ENCODE measurements at places on chromosomes 2 and 18.

DNA sequence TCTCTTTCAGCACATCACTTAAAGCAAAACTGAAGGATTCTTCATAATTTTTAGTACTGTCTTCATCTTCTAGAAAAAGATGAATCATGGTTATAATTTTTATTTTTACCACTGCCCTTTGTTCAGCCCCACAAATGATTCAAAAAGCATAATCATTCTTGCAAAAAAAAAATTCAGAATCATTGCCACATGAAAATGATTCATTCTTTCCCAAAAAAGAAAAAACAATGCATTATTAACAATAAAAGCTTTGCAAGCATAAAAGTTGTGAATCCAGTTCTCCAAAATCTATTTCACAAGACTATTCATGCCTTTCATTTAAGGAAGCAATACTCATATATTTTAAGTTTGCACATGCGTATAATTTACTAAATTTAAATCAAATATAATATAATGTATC lies 204.8 kb downstream of the RBM43 start:
- DNase-seq, result no peak

DNA sequence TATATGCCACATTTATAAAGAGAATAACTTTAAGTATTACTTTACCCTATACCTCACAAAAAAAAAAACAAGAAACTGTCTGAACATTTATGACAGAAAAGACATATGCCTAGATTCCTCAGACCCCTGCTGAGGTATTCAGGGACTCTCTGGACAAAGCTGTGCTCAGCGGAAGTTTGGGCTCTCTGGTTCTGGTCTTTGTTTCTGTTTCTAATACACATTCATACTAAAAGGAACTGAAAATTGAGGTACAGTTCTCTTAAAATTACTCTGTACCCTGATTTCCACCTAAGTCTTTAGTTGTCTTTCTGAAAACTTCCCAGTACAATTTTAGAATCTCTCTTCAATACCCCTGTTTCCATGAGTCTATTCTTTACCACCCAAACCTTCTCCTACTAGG lies 160.3 kb downstream of the IKZF2 start:
- DNase-seq, result no peak

DNA sequence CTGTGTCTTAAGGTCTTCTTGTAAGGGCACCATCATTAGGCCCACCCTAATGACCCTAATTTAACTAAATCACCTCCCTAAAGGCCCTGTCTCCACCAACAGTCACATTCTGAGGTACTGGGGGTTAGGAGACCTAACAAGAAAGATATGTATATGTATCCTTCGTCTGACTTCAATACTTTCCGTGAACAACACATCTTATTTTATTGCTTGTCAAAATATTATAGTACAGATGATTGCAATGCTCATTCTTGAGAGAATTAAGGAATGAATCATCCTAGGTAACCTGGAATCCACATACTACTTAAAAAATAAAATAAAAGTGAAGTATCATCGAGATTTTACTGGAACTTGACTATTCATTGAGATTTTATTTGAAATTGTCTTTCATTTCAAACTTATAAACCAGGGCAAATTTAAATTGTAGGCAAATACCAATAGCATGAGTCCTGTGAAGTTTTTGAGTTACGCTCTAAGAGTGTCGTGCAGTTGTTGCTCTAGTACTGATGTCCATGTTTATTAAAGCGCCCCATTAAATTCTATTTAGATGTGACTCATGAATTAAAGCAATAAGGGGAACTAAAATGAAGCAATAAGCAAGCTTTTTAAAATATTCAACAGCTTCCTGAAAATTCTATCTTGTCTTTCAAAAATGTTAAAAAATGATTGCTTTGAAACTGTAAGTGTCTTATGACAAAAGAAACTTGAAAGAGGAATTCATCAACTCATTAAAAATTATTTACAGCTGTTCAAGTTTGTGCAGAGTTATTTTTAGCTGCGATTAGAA lies 40.0 kb downstream of the CCDC102B start:
- DNase-seq, result no peak

DNA sequence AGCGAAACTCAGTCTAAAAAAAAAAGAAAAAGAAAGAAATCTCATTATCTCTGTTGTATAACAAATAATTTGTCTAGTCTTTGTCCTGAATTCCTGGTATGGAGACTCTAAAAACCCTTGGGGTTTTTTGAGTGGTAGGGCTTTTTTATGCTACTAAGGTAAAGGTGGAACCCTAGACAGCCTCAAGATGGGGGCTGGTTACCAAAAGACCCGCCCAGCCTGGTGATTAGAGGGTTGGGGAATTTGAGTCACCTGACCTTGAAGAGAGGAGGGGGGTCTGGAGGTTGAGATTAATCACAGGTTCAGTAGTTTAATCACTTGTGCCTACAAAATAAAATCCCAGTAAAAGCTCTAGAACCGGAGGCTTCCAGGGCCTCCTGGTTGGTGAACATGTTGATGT lies 17.6 kb downstream of the SOWAHC start:
- no peak for DNase-seq

DNA sequence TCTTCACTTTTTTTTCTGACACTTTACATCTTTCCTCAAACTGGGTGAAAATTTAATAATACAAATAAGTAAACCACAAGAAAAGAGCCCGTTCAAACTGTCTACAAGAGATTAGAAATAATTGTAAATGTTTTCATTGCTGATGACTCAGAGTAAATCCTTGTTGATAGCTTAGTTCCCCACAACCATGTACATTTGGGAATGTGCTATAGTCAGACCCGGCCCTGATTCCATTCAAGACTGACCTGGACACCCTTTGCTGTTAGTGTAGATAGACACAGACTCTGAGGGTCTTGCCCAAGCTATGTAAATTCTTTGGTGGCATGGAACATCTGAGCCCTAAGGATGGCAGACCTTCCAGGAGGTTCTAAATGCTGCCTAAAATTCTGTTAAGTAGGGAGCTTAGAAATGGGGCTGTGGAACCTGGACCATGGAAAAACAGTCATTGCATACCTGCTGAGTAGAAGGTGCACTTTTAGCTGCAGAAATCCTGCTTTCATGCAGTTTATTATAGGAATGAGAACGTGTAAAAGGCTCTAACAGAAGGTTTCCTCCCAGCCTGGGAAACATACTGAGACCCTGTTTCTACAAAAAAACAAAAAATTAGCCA lies 3.7 kb downstream of the MALT1 start:
- no peak for DNase-seq

GRCh38 chr2:7913974-7914373 lies 767.9 kb upstream of the ID2 start:
- no peak for DNase-seq

DNA sequence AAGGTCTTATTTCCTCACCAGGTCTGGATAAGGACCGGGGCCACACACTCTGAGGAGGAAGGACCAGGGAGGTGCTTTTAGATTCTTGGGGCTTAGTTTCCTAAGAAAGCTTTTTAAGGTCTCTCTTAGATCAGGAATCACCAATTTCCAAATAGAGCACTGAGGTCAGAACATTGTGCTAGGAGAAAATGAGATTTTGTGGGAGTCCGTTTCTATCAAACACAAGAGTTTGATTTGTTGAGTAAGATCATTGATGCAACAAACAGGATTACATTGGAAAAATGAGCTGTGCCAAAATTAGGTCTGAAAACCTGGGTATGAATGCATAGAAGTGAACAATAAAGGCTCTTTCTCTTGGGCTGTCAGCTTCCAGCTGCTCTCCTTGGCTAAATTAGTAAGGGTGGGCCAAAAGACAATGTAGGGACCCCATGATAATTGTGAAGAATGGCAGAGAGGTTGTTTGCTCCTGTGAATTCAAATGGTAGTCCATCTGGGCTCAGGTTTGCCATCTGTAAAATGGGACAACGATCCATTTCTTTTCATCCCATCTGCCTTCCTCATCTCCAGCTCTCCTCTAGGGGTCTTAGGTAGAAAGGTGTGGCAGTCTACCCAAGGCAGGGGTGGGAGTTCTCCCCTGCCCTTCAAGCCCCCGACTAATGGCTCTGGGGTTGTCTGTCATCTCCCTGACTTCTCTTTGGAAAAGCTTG lies 20.0 kb downstream of the IGFBP2 start:
- DNase-seq, result no peak

- no peak for DNase-seq
Observed at GRCh38 chr2:99644419-99644787, 154.6 kb upstream of the REV1 start.

- DNase-seq, result no peak
Observed at GRCh38 chr2:239811111-239811781, 213.9 kb downstream of the NDUFA10 start.

GRCh38 chr2:134590679-134591078 lies 128.1 kb downstream of the TMEM163 start:
- no peak for DNase-seq

All from stimulated activated CD4-positive, alpha-beta T cell treated with anti-CD3 and anti-CD28 coated beads, Interleukin-1b, Interleukin-23, amount 100 ng/mL, for 24 hours (primary cell).